ENCODE measurements at places on chromosomes 3 and 15.

- no peak for DNase-seq
These were observed 145.6 kb upstream of the GMNC start for GRCh38 chr3:191008074-191008473.

DNA sequence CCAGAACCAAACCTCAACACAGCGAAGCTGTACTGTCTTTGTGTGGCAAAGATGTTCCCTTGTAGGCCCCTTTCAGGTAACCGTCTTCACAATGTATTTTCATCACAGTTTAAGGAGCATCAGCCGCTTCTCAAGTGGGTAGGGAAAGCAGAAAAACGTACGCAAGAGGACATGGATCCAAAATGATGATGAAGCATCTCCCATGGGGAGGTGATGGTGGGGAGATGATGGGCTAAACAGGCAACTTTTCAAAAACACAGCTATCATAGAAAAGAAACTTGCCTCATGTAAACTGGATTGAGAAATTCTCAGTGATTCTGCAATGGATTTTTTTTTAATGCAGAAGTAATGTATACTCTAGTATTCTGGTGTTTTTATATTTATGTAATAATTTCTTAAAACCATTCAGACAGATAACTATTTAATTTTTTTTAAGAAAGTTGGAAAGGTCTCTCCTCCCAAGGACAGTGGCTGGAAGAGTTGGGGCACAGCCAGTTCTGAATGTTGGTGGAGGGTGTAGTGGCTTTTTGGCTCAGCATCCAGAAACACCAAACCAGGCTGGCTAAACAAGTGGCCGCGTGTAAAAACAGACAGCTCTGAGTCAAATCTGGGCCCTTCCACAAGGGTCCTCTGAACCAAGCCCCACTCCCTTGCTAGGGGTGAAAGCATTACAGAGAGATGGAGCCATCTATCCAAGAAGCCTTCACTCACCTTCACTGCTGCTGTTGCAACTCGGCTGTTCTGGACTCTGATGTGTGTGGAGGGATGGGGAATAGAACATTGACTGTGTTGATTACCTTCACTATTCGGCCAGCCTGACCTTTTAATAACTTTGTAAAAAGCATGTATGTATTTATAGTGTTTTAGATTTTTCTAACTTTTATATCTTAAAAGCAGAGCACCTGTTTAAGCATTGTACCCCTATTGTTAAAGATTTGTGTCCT lies 60.0 kb downstream of the AAGAB start:
- DNase-seq: no peak

DNA sequence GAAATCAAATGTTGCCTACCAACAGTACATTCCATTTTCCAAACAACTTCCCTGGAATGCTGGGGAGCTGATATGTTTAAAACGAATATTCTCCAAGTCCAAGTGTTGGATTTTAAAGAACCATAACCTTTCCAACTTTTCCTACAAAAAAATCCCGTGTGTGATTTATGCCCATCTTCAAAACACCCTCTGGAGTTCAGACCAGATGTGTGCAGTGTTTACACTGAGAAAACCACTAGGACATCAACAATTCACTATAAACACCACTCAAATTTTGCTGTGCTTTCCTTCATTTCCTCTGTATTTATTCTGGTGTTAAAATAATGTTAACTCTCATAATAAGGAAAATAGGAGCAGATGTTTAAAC lies 2.4 kb downstream of the VGLL4 start:
- no peak for DNase-seq

DNA sequence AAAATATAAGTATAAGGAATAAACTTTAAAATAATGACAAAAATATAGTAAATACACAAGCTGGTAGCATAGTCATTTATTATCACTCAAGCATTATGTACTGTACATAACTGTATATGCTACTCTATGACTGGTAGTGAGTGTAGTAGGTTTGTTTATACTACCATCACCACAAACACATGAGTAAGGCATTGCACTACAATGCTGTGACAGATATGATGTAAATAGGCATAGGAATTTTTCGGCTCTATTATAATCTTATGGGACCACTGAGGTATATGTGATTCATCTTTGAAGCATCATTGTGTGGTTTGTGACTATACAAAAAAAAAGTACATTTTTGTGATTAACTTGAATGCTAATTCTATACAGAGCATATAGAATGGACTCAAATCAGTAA lies 35.3 kb upstream of the FBN1 start:
- DNase-seq: no peak

DNA sequence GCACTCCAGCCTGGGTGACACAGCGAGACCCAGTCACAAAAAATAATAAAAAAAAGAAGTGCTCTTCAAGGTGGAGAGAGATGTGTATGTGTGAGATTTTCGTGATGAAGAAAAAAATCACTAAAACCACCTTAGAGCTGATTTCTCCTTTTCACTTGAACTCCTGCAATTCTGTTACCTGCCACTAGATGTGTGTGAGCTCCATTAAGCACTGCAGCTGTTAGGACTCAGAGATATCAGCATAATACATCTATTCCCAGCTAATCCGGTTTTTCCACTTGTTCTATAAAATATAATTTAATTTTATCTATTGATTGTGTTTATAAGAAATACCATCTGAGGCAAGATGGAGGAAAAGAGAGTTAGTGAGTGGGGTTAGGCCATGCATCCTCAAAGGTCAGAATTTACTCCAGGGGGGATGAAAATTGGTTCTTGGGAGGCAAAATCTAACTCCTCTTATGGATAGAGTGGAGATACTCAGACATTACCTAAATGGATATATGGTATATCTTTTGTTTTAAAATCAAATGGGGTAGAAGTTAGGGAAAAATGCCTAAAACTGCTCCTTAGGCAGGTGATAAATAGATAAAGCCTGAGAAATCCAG lies 152.7 kb downstream of the IL20RB start:
- no peak for DNase-seq

DNA sequence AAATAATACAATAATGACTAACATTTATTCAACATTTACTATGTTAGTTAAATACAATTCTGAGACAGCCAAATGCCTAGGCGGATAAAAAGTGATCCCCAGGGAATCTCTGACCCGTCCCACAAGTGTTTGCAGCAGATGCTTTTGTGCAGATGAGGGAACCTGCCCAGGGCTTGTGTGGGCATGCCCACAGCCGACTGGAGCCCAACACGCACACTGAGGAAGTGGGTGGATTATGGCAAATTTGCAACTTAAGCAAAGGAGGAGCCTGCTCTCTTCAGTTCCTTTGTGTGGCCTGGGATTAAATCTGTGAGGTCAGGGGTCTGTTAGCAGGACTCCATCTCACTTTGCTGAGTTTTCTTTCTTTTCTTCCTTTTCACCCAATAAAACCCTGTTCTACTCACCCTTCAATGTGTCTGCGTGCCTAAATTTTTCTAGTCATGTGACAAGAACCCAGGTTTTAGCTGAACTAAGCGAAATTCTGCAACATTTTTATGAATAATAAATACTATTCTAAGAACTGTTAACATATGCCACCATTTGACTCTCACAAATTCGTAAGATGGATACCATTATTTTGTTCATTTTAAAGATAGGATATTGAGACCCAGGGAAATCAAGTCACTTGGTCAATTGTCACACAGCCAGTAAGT lies 13.9 kb upstream of the RTP1 start:
- DNase-seq: no peak

- no peak for DNase-seq
These were observed 7.5 kb downstream of the CSNK1G1 start for GRCh38 chr15:64348455-64348854.

- no peak for DNase-seq
These were observed 9.0 kb upstream of the COPG1 start for GRCh38 chr3:129240436-129240835.

DNA sequence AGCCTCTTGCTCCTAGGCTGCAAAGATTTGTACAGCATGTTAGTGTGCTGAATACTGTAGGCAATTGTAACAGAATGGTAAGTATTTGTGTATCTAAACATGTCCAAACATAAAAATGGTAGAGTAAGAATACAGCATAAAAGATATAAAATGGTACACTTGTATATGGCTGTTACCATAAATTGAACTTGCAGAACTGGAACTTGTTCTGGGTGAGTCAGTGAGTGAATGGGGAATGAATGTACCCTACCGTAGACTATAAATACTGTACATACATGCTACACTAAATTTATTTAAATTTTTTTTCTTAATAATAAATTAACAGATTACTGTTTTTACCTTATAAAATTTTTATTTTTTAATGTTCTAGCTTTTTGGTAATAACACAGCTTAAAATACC lies 858.7 kb downstream of the ROBO2 start:
- no peak for DNase-seq

- no peak for DNase-seq
These were observed 242.1 kb downstream of the CBLB start for GRCh38 chr3:105626739-105627138.
